Stimulated activated CD8-positive, alpha-beta memory T cell treated with anti-CD3 and anti-CD28 coated beads, Interleukin-4, amount 100 ng/mL, for 1 hour (primary cell): ENCODE measurements at places on chromosomes 4 and X.

DNA sequence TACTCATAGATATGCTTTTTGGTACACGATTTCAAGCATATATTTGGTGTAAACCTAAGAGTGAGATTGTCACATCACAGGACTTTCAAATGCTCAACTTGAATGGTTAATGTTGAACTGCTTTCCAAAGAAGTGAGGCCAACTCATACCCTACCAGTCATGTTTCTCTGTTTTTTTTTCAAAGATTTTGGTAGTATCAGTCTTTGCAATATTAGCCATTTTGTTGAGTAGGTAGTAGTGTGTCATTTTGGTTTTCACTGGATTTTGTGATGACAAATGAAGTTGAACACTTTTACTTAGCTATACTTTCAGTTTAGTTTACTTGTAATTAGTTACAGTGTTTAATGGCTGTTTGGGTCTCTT is 12.5 kb upstream of the HS3ST1 start:
- no peak for DNase-seq

DNA sequence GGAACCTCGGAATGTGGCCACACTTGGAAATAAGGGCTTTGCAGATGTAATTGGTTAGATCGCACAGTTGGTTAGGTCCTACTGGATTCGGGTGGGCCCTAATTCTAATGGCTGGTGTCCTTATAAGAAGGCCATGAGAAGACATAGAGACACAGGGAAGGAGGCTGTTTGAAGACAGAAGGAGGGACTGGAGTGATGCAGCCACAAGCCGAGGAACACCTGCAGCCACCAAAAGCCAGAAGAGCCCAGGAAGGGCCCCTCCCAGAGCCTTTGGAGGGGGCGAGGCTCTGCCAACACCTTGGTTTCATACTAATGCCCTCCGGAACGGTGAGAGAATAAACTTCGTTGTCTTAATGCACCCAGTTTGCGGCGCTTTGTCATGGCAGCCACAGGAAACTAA is 47.0 kb downstream of the EVC start:
- DNase-seq: no peak

- DNase-seq: no peak
These were observed 965.4 kb upstream of the GRIA3 start for GRCh38 chrX:122218666-122219065.

DNA sequence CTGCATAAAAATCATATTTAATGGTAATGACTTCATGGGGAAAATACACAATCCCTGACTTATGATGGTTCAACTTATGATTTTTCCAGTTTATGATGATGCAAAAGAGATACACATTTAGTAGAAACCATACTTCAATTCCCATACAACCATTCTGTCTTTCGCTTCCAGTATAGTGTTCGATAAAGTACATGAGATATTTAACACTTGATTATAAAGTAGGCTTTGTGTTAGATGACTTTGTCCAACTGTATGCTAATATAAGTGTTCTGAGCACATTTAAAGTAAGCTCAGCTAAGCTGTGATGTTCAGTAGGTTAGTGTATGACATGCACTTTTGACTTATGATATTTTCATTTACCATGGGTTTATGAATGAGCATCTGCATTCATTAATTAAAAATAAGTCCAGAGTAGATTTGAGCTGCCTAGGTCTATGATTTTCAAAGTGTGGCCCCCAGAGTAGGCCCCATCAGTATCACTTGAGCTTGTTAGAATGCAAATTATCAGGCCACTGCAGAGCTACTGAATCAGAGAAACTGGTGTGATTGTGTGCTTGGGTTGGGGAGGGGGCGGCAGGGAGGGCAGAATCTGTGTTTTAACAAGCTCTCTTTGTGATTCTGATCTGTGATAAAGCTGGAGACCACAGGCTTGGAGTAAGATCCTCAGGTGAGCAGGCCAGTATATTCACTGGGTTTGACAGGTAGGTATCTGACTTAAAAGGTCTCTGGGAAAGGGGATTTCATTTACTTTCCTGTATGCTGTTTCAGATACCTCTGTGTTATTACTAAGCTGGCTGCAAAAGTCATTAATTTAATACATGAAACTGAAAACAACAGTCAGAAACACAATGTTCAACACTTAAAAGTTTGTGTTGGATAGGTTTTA is 8.4 kb downstream of the ATP10D start:
- DNase-seq: no peak

- DNase-seq: no peak
These were observed 1040.7 kb downstream of the RAPGEF2 start for GRCh38 chr4:160143574-160143973.

DNA sequence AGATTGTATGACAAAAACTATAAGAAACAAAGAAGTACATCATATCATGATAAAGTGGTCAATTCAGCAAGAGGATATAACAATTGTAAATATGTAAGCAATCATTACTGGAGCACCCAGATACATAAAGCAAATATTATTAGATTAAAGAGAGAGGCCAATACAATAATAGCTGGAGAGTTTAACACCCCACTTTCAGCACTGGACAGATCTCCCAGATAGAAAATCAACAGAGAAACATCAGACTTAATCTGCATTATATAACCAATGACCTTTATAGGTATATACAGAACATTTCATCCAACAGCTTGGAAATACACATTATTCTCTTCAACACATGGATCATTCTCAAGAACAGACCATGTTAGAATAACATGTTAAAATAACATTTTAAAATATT is 128.4 kb downstream of the SPOCK3 start:
- DNase-seq: no peak

DNA sequence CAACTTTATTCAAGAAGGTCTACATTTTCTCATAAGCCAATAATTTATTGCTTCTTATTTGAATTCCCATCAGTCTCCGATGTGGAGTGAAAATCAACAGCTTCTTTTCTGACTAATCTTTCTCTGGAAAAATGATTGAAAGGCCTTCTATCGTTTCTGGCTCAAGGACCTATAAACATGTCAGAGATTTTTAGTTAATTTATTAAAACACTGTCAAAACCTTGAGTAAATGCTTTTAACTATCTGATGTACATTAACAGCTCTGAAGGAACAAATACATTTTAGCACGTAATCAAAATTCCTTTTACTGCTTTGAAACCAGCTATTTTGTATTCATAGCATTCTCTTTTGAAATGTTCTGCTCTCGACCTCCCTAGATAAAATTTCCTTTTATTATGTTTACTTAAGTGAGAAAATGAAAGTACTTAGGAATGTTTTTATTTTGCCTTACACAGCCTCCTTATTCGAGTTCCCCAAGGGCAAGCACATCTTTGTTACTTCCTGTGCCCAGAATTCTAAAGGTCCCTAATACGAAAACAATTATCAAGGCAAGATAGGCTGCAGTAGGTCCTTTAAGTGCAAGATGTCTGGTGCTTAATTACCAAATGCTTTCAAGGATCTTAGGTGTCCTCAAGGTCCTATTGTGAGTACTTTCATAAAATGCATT is 3.1 kb upstream of the ZFX start:
- DNase-seq: no peak

- no peak for DNase-seq
These were observed 34.1 kb downstream of the HNRNPH2 start for GRCh38 chrX:101442085-101442484.

GRCh38 chr4:56320293-56320692 is 67.0 kb downstream of the AASDH start:
- DNase-seq: no peak

DNA sequence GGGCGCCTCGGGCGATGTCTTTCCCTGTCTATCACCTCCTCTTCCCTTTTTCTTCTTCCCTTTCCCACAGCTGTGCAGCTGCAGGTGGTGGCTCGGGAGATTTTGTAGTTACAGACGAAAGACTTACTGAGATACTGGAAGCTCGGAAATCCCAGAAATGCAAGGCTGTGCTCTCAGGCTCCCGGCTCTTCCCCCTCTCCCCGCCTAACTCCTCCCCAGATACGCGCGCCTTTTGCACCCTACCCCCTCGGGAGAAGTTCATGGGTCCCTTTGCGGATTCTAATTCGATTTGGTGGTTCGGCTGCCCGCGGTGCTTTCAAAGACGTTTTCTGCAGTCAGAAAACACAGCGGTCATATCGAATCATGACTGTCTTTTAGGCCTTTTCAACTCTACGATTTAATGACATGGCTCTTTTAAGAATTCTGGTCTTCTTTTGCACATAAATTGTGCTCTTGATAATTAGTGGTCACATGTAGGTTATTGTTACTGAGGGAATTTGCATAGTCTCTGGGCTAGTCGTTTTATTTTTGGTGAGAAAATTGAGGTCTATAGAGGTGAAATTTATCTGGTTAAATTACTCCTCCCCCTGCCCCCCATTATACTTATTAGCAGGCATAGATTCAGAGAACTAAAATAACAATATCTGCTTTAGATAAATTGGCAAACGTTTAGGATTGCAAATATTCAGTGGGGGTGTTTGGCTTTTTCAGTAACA is 1.6 kb downstream of the SEPTIN11 start:
- no peak for DNase-seq

DNA sequence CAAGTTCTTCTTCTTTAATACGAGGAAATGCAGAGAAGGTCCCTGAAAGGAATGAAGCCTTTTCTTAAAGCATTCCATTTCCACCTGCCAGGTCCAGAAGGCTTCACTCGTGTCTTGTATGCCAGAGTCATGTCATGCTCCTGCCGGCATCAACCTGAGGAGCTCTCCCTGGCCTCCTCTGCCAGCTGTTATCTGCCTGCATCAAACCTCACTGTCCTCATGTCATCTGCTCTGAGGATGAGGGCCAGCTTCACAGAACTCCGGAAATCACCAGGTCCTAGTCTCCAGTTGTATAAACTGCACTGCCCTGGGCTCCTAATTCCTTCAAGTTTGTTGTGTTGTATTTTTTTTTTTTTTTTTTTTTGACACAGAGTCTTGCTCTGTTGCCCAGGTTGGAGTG is 20.0 kb upstream of the S100G start:
- no peak for DNase-seq

DNA sequence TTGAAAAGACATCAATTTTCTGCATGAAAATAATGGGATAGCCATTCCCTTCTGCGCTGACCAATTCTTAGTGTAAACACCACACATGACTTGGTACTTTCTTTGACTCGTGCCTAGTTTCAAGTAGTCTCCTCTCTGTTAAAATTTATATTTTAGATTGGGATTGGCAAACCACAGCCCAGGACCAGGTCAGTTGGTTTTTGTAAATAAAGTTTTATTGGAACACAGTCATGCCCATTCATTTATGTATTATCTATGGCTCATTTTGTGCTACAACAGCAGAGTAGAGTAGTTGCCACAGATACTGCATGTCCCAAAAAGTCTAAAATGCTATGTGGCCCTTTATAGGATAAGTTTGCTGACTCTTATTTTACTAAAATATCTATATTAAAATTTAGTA is 46.7 kb downstream of the BMX start:
- no peak for DNase-seq

- no peak for DNase-seq
These were observed 49.7 kb upstream of the TMEM150C start for GRCh38 chr4:82611527-82611926.

DNA sequence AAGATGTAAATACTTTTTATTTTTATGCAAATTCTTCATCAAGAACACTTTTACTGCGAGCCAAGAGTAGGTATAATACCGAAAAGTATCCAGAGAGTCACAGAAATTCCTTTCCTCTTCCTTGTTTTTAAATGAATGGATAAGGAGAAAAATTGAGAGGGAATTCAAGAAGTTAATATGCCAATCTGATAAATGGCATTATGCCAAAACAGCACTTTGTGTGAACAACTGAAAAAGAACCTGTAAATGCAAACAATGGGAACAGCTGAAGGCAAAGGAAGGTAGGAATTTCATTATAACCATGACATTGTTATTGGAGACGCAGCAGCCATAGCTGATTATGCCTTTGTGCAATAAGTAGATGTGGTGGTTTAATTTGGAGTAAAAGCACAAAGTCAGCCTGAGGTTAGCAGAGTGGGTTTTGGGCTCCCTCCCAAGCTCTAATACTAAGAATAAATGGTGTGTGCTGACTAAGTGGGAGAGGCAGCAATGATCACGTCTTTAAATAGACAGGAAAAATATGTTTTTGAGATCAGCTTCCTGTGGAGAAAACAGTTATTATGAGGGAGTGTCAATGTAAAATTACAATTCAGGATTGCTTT is 209.8 kb upstream of the NDST4 start:
- no peak for DNase-seq

DNA sequence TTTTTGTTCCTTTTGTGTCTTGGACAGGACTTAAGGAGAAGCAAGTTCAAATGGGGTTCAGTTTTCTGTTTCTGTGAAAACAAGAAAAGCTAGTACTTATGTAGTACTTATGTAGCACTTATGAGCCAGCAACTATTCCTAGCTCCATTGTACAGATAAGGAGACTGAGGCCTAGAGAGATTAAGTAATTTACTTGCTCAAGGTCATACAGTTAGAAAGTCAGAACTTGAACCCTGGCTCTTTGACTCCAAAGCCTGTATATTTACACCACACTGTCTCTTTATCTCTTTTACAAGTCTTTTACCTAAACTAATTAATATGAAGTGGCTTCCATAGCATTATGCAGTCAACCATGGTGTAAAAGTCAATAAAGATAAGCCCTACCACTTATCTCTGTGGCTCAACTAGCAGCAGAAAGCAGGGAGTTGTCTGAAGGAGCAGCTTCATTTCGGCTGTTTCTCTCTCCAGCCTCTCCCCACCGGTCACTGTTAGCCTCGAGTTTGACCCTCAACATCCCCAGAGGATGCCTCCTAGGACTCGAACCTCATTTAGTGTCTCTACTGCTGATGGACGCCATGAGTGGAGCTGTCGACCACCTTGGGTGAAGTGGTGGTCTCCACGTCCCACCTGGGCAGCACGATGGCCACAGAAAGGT is 209.9 kb downstream of the SHROOM3 start:
- no peak for DNase-seq
